NCI-H1417 treated with DMSO at 0.1 percent for 48 hours (cell line): ENCODE measurements at places on chromosomes 2 and 18.

- no peak for DNase-seq
These were observed 34.8 kb downstream of the PPP1R1C start for GRCh38 chr2:182020286-182021070.

DNA sequence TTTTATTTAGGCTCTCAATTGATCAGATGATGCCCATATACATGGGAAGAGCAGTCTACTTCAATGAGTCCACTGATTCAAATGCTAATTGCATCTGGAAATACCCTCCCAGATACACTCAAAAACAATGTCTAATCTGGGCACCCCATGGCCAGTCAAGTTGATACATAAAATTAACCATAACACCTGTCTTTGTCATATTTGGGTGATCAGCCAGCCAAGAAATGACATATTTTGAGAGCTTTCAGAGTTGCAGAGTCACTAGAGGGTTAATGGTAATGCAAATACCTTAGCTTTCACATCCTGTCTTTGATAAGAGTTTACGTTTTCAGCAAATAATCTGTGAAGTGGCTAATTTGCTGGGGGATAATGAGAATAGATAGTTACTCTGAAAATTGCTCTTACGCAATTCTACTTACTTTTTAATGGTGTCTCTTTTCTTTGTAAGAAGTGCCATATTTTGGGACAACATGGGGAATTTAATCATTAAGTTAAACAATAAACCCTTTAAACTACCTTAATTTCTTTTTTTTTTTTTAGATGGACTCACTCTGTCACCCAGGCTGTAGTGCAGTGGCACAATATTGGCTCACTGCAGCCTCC, 49.1 kb downstream of the CCDC195 start:
- no peak for DNase-seq

DNA sequence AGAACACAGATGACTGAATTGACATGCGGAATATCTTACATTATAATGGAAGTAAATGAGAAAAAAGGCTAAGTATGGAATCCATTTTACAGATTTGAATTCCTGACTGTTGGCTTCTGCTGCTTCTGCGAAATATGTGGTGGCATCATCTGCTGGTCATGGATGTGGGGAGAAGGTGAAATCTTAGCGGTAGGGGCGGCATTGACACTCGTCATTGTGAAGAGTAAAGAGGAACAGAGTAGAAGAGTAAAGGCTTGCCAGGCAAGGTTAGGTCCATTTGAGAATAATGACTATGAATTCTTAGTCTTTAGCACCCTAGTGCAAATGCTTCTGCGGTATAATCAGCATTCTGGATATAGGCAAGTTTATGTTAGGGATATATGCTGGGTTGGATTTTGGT, 32.4 kb downstream of the ACTR3 start:
- DNase-seq: no peak

GRCh38 chr2:100856732-100857131, 36.8 kb downstream of the NPAS2 start:
- no peak for DNase-seq

- DNase-seq: no peak
These were observed 30.2 kb upstream of the IL1R2 start for GRCh38 chr2:101961338-101962191.

GRCh38 chr2:96325884-96326255, 753 bp downstream of the ITPRIPL1 start:
- no peak for DNase-seq

DNA sequence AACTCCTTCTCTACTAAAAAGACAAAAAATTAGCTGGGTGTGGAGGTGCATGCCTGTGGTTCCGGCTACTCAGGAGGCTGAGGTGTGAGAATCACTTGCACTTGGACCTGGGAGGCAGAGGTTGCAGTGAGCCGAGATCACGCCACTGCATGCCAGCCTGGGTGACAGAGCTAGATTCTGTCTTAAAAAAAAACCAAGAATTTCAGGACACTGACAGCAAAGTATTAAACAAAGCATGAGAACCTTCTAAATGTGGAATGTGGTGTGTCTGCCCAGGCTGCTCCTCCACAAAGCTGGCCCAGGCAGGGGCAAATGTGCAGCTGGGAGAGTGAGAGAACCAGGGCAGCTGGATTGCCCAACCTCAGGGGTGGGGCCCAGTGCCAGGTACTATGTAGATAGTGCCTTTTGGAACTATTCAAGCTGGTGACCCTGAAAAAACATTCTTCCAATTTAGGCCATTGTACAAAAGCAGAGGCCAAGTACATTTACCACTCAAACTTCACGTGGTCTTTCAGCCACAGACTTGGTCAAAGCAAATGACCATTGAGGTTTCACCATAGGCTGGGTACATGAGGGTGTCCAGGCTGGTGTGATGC, 6.7 kb upstream of the UGT1A5 start:
- DNase-seq: no peak

GRCh38 chr2:32357318-32358110, 691 bp downstream of the BIRC6 start:
- no peak for DNase-seq

DNA sequence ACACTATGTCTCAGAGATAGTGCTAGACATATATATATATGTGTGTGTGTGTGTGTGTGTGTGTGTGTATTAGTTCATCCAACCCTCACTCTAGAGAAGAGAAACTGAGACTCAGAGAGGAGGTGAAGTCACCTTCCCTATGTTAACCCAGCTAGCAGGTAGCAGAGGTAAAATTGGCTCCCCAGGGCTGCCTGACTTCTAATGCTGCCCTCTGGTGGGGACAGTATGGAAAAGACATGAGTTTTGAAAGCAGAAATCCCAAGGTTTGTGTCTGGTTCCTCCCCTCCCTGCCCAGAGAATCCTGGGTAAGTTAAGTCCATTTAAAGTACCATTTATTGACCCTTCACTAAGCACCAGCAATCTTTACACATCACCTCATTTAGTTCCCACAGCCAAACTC, 137.7 kb downstream of the THNSL2 start:
- no peak for DNase-seq

DNA sequence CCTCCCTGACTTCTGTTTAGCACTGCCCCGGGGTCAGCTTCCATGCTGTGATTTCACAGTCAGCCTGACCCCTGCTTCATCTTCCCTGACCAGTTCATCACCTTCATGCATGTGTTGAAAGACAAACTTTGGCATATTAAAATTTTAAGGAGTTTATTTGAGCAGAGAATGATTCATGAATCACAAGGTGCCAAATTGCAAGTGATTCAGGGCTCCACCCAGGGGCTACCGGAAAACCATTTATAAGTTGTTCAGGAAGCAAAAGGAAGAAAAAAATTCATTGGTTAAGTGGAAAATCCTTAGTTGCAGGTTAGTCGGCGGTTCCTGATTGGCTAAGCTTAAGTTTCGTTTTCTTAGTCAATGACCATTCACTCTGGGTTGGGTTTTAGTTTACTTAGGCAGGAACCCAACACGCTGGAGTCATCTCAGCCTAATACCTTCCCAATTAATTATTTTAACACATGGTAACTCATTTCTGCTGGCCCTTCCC, 10.6 kb downstream of the IL1F10 start:
- DNase-seq: no peak

GRCh38 chr2:86216575-86217555, 17.6 kb downstream of the MRPL35 start:
- DNase-seq: no peak

DNA sequence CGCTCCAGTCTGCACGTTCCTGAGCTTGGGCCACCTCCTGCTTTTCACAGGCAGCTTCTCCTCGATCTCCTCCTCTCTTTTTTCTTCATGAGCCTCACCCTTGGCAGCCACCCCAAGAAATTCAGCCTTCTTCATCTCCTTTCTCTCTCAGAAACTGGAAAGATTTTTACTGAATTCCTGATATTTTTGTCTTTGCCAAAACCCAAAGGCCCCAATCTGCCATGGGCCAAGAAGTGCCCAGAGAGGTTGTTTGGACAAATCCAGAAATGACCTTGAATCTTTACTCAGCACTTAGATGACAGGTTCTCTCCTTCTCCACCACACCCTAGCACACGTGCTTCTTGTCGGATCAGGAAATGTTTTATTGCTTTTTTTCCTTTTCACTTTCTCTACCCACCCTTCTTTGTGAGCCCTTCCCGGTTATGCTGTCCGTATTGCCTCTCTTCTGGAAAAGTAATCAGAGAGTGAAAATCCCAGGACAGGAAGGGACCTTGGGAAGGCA, 134.5 kb upstream of the TNP1 start:
- DNase-seq: no peak

GRCh38 chr2:97967216-97967592, 28.5 kb downstream of the TMEM131 start:
- DNase-seq: no peak

DNA sequence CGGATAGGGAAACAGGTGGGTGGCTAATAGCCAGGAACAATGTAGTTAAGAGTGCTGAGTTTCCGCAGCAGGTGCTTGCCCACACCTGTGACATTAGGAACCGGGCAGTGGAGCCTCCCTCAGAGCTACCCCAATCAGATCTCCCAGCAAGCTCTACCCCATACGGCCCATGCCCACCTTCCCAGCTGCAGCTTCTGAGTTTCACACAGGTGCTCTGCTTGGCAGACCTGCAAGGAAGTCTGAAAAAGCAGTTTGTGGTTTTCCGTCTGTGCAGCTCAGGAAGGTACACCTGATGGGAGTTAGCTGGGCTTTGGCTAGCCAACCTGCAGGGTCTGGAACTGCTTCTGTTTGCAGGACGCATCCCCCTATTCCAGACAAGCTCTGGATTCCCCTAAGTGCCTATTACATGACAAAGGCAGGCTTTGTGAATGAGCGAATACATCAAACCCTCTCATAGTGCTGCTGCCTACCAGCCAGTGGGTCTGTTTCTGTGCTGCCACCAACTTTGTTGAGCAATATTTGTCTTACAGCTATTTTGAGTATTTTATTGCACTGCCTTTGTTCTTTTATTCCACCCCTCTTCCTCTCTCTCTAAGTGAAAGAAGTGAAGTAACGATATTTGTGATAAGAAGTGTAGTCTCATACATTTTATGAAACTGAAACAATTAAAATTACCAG, 24.7 kb upstream of the CEP68 start:
- DNase-seq: no peak

- DNase-seq: no peak
These were observed 155.8 kb downstream of the CDH7 start for GRCh38 chr18:65906621-65907034.

DNA sequence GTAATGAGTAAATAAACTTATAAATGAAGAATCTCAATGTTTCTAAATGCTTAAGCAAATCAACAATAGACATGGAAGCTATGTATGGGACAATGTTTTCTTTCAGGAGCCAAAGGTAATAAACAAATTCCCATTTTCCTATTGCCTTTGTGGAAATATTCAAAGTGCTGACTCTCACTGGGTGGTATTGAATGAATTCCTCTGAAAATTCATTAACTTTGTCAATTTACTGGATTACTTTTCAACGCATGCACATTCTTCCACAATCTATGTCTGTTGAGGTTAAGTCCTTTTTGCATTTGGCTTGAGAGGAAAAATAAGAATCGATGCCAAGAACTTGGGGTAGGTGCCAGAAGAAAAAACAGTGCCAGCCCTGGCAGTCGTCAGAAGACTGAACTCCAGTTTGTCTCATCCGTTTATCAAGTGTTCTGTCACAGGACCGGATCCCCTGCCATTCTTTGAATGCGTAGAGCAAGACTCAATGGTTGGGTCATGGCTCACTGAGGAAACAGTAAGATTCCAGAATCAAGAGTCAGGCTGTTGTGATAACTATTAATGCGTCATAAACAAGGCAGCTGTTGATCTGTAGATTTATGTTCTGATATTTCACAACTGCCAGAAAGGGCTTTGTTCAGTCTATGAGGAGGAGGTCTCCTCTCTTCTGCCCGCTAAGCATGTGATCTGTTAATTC, 133.3 kb downstream of the GFPT1 start:
- no peak for DNase-seq

DNA sequence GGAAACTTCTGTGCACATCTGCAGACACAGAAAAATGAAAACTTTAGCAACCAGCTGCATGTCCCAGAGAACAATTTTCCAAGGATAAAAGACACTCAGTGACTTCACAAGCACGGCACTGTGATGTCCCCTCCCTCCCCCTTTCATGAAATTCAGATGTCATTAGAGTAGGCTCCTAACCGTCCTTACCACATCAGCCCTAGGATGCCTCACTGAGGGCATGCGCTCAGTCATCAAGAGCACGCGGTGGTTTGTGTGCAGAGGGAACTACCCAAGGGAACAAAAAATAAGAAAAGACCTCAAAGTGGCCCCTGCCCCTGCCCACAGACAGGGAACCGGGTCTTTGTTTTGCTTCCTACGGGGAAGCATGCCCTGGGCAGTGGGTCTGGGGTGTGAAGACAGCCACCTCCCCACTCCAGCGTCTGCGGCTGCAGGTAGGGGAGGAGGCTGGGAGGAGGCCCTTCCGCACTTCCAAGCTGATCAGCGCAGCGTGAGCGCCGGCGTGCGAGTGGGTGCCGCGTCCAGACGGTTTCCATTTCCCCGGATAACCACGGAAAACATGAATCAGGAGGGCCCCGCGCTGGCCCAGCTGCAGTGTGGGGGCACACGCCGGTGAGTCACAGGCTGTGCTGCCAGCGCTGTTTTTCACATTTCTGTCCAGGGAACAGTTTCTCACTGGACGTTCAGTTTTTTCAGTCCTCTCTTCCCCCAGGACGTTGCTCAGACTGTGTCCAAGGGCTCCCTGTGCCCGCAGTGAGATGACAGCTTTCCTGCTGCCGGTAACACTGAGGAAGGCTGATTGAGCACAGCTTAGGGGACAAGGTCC, 70.6 kb downstream of the COPS8 start:
- no peak for DNase-seq

DNA sequence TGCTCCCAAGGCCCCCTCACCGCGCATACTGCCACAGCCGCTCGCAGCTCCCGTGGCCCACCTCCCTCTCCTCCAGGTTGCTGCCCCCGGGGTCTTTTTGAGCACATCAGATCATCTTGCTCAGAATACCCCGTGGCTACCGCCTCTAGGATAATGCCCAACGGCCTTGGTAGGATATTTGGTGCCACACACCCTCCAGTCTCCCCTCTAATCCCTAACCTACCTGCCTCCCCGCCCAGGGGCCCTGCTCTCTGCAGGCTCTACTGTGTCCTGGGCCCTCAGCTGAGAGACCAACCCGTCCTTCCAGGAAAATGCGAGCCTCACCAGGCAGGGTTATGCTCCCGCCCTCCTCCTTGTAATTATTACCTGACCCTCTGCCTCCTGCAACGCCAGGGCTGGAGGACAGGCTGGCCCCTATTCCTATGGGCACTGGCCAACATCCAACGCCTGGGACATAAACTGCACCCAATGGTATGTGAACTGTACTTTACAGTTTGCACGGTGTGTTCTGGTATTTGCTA, 1.5 kb upstream of the MTCL1 start:
- no peak for DNase-seq

DNA sequence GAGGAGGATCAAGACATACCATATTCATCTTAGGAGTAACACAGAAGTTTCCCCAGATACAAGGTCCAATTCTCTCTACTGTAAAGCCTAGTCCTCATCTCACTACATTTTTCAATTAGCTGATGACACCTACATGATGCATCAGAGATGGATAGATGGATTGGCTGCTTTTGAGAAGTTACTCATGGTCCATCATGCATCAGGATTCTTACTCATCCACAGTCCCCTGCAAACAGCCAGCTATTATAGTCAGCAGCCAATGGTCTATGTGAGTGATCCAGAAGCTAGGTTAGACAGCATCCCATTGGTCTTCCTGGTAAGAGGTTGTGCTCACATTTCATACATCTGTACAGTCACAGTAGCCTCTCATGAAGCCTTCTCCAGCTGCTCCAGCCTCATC, 154.5 kb upstream of the NRP2 start:
- DNase-seq: no peak

GRCh38 chr18:40407909-40408308, 1547.1 kb upstream of the PIK3C3 start:
- DNase-seq: no peak
